ENCODE measurements at places on chromosomes 12 and 14. TPM values are rescaled to one million over a fixed set of nuclear protein-coding genes. Genes with fewer than 3 reads are reported as not detected.
A peak's percentile ranks its signal among the peaks of the same experiment; 100 is the strongest.

GRCh38 chr14:93655078-93655750 is 133.1 kb downstream of the PRIMA1 start:
- no peaks in the 10 kb centered on the region for H3K27me3 ChIP-seq
- H3K27ac ChIP-seq = no peak overlapping the region
- H3K36me3 ChIP-seq = no peaks in the 10 kb centered on the region
- DNase-seq = no peak

MSI1 gene
- total RNA-seq = not detected

AQP2 gene
- total RNA-seq = not detected

A2ML1 gene
- total RNA-seq = not detected

GRCh38 chr12:121512561-121512960 is 68.3 kb downstream of the KDM2B start:
- no peak overlapping the region for H3K4me3 ChIP-seq
- H3K27ac ChIP-seq = no peak overlapping the region
- H3K27me3 ChIP-seq = no peaks in the 10 kb centered on the region
- DNase-seq = no peak

TEX52 gene
- total RNA-seq = not detected

PRIMA1 gene
- 0.37 TPM for total RNA-seq

ACRBP gene
- 0.44 TPM for total RNA-seq

GRCh38 chr12:109892748-109893147 is 7.3 kb upstream of the TCHP start:
- no peak overlapping the region for H3K27ac ChIP-seq
- DNase-seq = no peak
- H3K4me3 ChIP-seq = no peak overlapping the region
- H3K4me1 ChIP-seq = no peaks in the 10 kb centered on the region

OLR1 gene
- 0.56 TPM for total RNA-seq

- no peak overlapping the region for H3K27ac ChIP-seq
- no peak overlapping the region for H3K4me3 ChIP-seq
Observed at GRCh38 chr14:75261820-75262219, 16.8 kb upstream of the FOS start.

- no peak overlapping the region for H3K4me3 ChIP-seq
- no peak for DNase-seq
- no peaks in the 10 kb centered on the region for H3K27me3 ChIP-seq
- H3K27ac ChIP-seq = peak overlapping the region; percentile 2
Observed at GRCh38 chr14:102150744-102151143, 11.0 kb downstream of the WDR20 start.

GRCh38 chr12:81610955-81611889 is 147.9 kb downstream of the PPFIA2 start:
- H3K4me3 ChIP-seq = no peak overlapping the region
- no peaks in the 10 kb centered on the region for H3K27me3 ChIP-seq
- no peaks in the 10 kb centered on the region for H3K4me1 ChIP-seq
- no peak for DNase-seq
- H3K27ac ChIP-seq = no peak overlapping the region
- no peaks in the 10 kb centered on the region for H3K36me3 ChIP-seq

GRCh38 chr12:93223440-93224426 is 154.0 kb upstream of the NUDT4 start:
- H3K4me3 ChIP-seq = no peak overlapping the region
- no peaks in the 10 kb centered on the region for H3K27me3 ChIP-seq
- H3K36me3 ChIP-seq = no peaks in the 10 kb centered on the region
- DNase-seq = no peak
- H3K27ac ChIP-seq = no peak overlapping the region

DNA sequence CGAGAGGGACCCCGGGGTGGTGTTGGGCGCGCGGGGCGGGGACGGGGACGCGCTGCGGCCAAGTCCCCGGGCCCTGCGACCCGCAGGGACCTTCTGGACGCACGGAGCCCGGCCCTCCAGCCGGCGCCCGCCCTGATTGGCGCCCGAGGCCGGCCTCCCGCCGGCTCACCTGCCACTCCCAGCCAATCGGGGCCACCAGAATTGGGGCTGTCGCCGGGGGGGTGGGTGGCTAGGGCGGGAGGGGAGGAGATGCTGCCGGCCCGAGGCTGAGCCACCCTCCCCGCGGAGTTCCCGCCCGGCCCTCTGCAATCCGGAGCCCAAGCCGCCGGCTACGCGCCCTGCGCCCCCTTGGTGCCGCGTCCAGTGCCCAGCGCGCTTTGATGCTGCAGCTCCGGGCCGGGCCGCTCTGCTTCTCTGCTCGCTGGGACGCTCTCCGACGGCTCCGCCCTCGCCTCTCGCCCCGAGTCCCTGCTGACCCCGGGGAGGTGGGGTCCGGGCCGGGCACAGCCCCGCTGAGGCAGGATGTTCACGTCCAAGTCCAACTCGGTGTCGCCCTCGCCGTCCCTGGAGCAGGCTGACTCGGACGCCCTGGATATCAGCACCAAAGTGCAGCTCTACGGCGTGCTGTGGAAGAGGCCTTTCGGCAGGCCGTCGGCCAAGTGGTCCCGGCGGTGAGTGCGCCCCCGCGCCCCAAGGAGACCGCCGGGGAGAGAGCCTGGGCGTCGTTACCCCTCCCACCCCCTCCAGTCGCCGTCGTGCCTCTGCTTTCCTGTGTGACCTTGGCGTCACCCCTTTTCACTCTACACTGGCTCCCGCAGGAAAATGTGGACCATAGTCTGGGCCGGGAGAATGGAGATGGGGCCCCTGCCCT is at the start of gene PLEKHD1:
TSS of gene PLEKHD1 (plus strand) at position 285 of the 871 bp plus-strand sequence. CDS start at position 523, 238 bp downstream.
- peaks cover 11% of the 10 kb centered on the region for H3K27me3 ChIP-seq
- no peaks in the 10 kb centered on the region for H3K36me3 ChIP-seq
- H3K4me3 ChIP-seq = peak within 1 kb of the TSS; percentile 58
- H3K27ac ChIP-seq = peak within 1 kb of the TSS; percentile 83

GRCh38 chr12:5889381-5890047 is 55.5 kb downstream of the ANO2 start:
- H3K4me1 ChIP-seq = no peaks in the 10 kb centered on the region
- H3K4me3 ChIP-seq = no peak overlapping the region
- no peak overlapping the region for H3K27ac ChIP-seq
- DNase-seq = no peak
- no peaks in the 10 kb centered on the region for H3K36me3 ChIP-seq

TBC1D30 gene
- 0.40 TPM for total RNA-seq

GRCh38 chr14:77055981-77056380 is 27.5 kb upstream of the IRF2BPL start:
- peaks cover 4% of the 10 kb centered on the region for H3K4me1 ChIP-seq
- H3K36me3 ChIP-seq = no peaks in the 10 kb centered on the region
- H3K27ac ChIP-seq = peak overlapping the region; percentile 61

NTS gene
- not detected for total RNA-seq

- peak; percentile 43 for DNase-seq
- H3K4me1 ChIP-seq = no peaks in the 10 kb centered on the region
- no peaks in the 10 kb centered on the region for H3K36me3 ChIP-seq
- peak overlapping the region; percentile 70 for H3K27ac ChIP-seq
Observed at GRCh38 chr12:62785941-62786559, 148.9 kb downstream of the PPM1H start.

DNA sequence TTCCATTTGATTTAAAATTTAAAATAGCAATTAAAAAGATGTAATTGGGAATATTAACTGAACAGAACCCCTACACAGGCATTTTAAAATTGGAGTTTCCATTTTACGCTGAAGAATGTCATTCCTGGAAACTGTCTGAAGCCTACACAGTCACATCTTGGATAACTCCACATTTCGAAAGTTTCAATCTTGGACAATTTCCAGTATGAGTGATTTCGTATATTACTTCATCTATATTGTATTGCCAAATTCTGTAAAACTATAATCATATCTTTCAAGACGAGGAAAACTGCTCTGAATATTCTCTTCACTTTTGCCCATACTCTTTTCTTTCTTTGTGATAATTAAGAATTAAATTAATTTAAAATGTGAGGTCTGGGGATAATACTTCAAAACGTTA is 194.2 kb upstream of the ABCD2 start:
- no peaks in the 10 kb centered on the region for H3K27me3 ChIP-seq
- no peak overlapping the region for H3K27ac ChIP-seq
- H3K4me3 ChIP-seq = no peak overlapping the region
- DNase-seq = no peak
- H3K4me1 ChIP-seq = no peaks in the 10 kb centered on the region

DNA sequence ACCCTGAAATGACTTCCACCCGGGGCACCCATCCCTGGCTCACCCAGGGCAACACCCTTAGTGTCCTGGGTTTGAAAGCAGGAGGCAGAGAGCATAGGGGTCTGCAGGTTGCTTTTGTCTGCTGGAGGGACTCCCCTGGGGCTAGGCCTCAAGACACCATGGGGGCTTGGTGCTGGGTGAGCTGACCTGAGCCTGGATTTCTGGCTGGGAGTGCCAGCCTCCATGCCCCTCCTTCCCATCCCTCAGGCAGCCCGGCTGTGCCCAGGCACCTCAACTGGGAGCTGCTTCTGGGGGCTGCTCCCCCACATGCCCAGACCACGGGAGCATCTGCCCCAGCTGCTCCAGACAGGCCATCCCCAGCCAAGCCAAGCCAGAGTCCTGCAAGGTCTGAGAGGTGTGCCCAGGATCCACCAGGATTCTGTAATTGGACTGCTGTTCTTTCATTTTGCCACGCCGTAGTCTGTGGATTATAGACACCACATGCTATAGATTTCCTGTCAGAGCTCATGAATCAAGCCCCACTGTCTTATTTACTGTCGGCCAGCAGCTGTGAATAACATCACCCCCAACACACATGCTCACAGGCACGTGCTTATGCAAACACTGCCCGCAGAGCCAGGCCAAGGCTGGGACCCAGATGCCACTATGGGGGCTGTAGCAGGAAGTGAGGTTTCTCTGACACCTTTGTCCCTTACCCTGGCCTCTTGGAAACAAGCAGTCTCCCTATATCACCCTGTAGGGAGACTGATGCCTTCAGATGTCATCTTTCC is 29.4 kb upstream of the ESRRB start:
- H3K4me3 ChIP-seq = no peak overlapping the region
- no peak overlapping the region for H3K27ac ChIP-seq
- no peak for DNase-seq

HAL gene
- 0.34 TPM for total RNA-seq

KLHL33 gene
- 2.3 TPM for total RNA-seq

SLC24A4 gene
- total RNA-seq = 0.69 TPM

REP15 gene
- total RNA-seq = 0.91 TPM

CABP1 gene
- 1.6 TPM for total RNA-seq

Data from psoas muscle (tissue), 8 donors.